ENCODE measurements at places on chromosomes 7 and 10. TPM values are rescaled to one million over a fixed set of nuclear protein-coding genes. Genes with fewer than 3 reads are reported as not detected.

DNA sequence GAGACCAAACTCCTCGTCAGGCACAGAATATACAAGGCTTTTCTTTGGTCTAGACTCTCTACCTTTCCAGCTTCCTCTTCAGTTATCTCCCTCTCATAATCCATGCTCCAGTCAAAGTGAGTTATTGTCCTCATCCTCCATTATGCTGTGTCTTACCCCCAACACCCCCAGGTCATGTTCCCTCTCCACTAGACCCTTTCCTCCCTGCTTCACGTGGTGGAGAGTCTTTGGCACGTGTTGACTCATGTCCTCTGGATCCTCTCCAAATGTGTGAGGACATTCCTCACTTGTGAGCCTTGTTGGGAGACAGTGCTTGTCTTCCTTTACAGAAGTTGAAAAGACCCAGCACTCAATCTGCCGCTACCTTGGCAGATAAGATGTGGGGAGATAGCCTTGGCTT lies 36.0 kb upstream of the DLD start:
- DNase-seq = no peak

- DNase-seq = no peak
Observed at GRCh38 chr7:84663224-84663623, 468.6 kb upstream of the SEMA3A start.

DNA sequence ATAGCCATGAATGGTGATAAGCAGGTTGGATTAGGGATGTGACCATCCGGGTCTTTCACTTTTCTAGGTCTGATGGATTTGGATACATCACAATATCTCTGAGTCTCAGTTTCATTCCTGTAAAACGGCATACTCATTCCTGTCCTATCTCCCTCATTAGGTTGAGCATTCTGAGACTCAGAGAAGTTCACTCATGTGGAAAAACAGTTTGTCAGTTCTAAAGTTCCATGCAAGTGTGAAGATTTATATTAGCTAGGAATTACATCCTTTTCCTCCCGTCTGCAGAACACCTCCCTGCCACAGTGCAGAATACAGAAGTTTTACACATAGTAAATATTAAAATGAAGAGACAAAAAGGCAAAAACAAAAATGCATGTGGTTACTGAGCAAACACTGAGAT lies 94.2 kb upstream of the SLC25A13 start:
- DNase-seq = no peak

DNA sequence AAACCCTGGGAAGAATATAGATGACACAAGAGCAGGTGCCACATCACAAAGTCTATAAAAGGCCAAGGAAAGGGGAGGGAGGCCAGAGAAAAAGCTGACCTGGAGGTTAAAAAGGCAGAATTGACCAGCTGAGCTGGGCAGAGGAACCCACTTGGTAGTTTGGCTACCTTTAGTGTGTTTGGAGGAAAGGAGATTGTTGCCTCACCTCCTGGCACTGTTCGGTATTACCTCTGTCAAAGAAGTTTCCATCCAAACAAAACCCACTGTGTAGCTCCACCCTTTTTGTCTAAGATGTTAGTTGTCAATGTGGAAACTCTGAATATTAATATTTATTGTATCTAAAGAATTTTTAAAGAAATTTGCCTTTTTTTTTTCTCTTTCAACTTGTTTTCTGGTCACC lies 23.4 kb downstream of the ENTPD7 start:
- no peak for DNase-seq

GRCh38 chr10:125010362-125010761 lies 68.4 kb downstream of the ZRANB1 start:
- DNase-seq = no peak

DNA sequence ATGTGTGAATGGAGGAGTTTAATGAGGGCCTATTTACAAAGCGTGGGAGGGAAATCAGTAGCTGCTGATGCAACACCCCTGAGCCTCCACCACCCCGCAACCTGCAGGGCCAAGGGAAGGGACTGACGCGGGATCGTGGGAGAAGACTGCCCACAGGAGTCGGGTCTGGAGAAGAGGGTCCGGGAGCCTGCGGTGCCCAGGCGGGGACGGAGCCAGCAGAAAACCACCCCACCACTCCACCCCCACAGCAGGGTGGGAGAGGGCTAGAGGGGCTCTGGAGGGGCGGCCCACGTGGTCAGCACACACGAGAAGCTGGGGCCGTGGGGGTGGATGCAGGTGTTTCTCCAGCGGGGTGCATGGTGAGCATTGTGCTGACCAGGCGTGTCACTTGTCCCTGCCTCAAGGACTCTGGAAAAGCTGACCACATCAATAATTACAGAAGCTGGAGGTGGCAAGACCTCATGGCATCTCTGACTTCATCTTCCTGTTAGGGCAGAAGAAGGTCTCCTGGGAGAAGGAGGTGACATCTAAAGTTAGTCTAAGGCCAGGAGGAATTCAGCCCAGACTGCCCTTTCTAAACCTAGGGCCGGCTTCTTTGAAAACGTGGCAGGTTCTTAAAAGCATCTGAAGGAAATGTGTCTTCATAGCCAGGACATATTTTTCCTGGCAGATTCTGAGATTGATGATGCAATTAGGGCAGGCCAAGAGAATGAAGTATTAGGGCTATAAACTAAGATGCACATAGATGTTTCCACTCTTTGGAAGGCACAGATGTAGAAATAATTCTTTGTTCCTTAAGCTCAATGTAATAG lies 150.9 kb downstream of the RGS10 start:
- no peak for DNase-seq

DNA sequence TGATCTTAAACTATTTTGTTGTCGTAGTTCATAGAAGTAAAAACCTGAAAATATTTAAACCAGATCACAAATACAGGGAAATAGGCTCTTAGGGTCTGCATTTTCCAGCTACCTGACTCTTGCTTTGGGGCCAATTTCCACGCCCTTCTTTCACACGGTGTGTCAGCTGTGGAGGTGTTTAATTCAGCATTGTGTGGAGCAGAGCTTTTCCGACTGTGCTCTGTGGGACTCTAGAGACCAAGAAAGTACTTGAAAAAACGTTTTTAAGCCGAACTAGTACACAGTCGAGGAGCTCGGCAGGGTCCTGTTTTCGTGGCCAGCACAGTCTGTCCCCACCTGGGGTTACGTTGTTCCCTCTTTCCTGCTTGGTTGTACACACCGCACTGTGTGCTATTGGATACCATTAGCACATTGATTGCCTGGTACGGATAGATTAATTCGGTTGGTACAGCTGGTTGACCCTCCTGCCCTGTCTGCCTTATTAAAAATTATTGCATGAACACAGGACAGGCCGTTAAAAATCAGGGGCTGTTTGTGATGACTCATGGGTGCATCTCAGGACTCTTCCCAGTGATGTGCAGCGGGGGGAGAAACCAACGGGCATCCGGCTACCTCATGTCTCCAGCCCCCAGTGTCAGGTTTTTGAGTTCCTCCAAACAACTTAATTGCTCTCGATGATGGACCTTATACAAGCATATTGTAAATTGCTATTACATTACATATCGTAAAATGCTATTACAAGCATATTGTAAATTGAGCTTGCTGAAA lies 80.7 kb upstream of the BTBD16 start:
- no peak for DNase-seq

- no peak for DNase-seq
Observed at GRCh38 chr10:38038107-38038931, 27.8 kb downstream of the ZNF33A start.

GRCh38 chr7:114630201-114630990 lies 215.8 kb downstream of the FOXP2 start:
- DNase-seq = no peak

GRCh38 chr7:35556515-35557471 lies 138.1 kb downstream of the HERPUD2 start:
- no peak for DNase-seq

- DNase-seq = no peak
Observed at GRCh38 chr10:17784688-17785087, 24.5 kb upstream of the MRC1 start.

DNA sequence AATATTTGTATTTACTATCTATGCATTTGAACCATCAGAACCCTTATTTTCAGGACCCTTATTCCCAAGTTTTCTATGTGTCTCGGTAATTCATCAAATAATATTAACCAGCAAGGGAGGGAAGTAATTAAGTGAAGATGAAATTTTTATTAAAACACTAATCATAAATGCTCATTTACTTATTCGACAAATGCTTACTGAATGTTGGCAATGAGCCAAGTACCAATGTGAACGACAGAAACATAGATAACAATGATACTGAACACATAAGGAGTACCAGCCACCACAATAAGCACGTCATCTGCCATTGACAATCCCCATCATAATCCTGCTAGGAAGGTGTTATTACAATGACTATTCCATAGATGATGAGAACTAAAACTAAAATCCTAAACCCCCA lies 45.5 kb downstream of the GRM8 start:
- no peak for DNase-seq

GRCh38 chr7:38902449-38902848 lies 6.5 kb downstream of the VPS41 start:
- DNase-seq = no peak

GRCh38 chr10:62689712-62690111 lies 114.8 kb upstream of the ADO start:
- DNase-seq = no peak

DNA sequence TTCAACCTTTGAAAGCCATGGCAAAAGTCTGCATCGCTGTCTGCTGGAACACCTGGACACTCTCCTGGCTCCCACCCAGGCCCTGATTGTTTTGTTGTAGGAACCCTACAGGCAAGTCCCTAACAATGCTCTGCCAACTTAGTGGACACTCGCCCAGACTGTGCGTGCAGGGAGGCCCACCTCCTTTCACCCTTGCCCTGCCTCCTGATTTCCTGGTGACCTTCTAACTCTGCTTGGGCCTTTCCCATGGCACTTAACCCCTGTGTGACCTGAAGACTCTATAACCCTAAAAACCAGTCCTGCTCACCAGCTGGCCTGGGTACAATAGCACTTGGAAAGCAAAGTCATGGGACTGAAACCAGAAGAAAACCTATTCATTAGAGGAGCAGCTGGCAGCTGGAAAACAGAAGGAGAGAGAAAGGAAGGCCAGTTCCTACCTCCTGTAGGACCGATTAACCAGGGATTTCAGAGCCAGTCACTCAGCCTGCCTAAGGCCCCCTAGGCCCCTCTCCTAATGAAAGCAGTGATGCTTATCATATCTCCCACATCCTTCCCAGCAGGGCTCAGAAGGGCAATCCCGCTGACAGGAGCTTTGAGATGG lies 82.7 kb upstream of the KMT2E start:
- no peak for DNase-seq

DNA sequence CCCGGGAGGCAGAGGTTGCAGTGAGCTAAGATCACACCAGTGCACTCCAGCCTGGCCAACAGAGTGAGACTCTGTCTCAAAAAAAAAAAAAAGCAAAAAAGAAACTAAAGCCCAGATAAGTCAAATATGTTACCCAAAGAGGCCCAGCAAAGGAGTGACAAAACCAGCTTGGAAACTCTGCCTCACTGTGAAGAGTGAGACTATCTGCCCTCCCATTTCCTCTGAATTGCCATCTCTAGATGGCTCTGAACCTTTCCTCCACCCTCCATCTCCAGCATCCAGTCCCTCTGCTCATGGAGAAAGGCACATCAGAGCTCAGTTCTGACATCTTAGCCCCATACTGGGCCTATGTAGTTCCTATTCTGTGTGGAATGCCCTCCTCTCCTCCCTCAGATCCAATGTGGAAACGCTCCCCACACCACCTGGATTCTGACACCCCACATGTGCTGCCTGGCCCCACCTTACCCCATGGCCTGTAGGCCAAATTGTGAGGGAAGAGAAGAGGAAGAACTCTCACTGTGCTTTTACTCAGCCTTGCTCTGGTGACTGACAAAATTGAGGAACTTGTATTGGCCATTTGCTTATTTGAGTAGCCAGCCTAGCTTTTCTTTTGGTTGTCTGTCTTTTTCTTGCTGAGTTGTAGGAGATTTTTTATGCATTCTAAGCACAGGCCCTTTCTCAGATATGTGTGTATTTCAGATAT lies 18.0 kb upstream of the NUDCD3 start:
- no peak for DNase-seq

CALCR gene
- total RNA-seq = not detected

KIF20B gene
- 7.3 TPM for total RNA-seq

CPN1 gene
- not detected for total RNA-seq

FOXI2 gene
- total RNA-seq = not detected

UMAD1 gene
- total RNA-seq = 23.4 TPM

ASIC3 gene
- total RNA-seq = 15.2 TPM

IFIT1B gene
- total RNA-seq = not detected

CLCN1 gene
- not detected for total RNA-seq

CCDC3 gene
- 33.2 TPM for total RNA-seq
